ENCODE measurements at places on chromosomes 1 and 21.
A peak's percentile ranks its signal among the peaks of the same experiment; 100 is the strongest.

GRCh38 chr1:224629965-224630364 lies 13.8 kb downstream of the CNIH3 start:
- DNase-seq: no peak

- no peak for DNase-seq
These were observed 12.6 kb downstream of the CD2 start for GRCh38 chr1:116766616-116767469.

- peak; percentile 33 for DNase-seq
These were observed 21.3 kb downstream of the ACOT11 start for GRCh38 chr1:54569339-54569738.

DNA sequence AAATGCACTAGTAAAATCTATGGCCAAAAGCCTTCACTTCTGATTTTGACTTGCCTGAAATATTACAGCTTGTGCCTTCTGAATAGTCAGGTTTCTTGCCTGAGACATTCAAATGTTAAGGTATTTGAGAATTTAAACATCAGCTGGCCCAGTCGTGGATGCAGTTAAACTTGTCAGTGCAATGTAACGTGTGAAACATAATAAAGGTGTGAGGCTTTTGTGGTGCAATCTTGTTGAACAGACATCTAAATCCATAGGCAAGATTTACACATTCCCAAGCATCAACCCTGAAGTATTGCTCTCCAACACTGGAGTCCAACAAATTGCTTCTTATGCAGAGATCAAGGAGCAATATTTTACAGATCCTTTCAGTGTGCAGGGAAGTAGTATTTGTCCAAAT lies 4.4 kb downstream of the CCN1 start:
- DNase-seq: no peak

DNA sequence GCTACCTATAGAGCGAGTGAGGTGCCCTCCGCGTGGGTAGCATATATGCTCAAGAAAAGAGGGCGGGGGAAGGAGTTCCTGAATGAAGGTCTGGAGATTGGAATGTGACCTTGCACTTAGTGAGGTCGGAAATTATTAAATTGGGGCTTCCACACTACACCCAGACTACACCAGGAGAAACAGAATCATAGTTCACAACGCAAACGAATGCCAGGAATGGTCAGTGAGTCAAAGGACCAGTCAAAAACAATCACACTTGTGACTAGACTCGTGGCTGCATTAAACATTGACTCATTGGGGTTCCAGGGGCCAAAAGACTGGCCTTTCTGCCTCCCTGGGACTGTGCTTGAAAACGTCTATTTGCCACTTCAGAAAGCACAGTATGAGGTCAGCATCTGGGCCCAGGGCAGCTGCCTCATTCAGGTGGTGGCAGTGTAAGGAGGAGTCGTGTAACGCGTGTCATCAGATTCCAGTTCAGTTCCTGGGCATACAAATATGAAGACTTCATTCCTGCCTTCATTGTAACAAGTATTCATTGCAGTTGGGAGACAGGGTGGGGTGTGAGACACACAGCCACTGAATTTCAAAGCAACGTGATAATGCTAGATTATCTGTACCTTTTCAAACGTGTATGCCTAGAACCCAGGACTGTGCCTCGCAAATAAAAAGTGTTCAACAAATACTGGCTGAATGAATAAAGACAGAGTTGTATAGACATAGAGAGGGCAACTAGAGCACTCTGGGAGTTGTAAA lies at the start of gene YOD1:
TSS of gene YOD1 (minus strand) at position 18 of the 753 bp plus-strand sequence. CDS start 178 bp downstream, outside the sequence.
- peak; percentile 82 for DNase-seq

- no peak for DNase-seq
These were observed 22.8 kb downstream of the LHX4 start for GRCh38 chr1:180252638-180253536.

DNA sequence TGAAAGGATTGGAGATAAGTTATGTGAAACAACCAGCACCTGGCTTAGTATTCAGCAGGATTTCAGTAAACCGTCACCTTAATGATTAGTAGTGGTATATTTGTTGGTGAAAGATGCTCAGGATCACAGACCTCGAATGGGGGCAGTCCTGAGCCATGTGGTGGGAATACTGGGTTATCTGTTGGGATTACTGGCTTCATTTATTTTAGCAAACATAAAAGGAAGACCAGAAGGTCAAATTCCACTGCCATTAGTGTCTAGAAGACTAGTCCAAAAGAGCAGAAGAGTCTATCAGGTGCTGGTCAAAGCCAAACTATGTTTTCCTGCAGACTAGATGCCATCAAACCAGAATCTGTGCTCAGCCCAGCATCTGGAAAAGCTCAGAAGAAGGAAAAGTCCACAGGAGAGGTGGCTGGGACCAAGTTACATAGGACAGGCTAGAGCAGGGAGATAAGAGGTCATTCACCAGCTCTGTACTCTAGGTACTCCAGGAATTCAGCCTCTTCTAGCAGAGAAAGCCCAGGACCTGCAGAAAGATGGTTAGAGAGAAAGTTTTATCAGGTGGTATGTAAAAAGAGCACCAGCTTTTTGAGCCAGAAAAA lies 343.4 kb downstream of the PLPP3 start:
- DNase-seq: no peak

DNA sequence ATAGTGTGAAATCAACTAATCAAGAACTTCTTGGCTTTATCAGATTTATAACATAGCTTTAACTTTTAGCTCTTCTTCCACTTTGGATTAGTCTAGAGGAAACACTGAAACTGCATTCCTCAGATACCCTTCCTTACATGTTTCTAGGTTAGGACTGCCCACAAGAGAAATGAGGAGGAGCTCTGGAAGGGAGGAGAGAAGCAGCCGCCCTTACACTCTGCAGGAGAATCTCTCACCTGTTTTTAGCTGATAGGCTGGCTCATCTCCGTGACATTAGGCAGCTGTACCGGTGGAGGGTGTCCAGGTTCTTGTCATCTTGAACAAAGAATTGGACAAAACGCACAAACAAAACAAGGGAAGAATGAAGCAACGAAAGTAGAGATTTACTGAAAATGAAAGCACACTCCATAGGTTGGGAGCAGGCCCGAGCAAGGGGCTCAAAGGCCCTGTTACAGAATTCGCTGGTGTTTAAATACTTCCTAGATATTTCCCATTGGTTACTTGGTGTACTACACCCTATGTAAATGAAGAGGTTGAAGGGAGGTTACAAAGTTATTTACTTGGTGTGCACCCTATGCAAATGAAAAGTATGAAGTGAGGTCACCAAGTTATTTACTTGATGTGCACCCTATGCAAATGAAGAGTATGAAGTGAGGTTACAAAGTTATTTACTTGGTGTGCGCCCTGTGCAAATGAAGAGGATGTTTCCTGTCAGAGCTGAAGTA lies 524.9 kb upstream of the CHRM3 start:
- DNase-seq: no peak

GRCh38 chr1:244647819-244648218 lies 5.1 kb upstream of the DESI2 start:
- no peak for DNase-seq

DNA sequence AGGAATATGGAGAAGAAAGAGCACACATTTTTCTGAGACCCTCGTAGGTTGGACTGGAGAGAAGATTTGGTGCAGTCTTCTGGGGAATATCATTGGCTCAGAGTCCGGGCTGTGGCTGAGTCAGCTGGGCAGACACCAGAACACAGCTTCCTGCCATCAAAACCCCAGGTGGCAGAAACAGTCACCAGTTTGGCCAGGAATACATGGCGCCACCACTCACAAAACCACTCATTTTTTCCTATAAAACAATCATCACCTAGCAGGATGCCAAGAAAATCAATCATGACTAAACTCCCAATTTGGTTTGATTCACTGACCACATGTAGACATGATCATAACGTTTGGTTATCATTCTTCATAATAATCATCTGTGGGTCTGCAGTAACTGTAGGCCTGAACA lies 178.1 kb upstream of the PBX1 start:
- peak; percentile 82 for DNase-seq

DNA sequence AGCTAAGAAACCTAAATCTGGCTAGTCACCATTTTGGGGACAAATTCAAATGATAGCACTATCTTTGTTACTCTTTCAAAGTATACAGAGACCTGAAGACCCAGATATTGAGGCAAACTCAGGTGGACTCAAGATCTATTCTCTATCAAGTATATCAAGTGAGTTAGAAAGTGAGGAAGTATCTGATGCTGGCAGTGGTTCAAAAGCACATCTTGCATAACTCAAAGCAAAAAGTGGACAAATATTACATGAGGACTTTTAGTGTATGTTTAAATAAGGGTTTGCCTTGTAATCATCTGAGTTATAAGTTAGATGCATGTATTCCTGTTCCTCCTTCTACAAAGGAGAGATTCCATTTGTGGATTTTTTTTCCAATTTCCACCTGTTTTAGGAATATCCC lies 338.4 kb downstream of the DISC1 start:
- DNase-seq: no peak

- no peak for DNase-seq
These were observed 18.4 kb upstream of the TNFRSF1B start for GRCh38 chr1:12148160-12148957.

- DNase-seq: peak; percentile 77
These were observed 18.3 kb upstream of the KCNE1 start for GRCh38 chr21:34530261-34530660.

GRCh38 chr1:235892734-235893413 lies 26.2 kb upstream of the LYST start:
- no peak for DNase-seq

DNA sequence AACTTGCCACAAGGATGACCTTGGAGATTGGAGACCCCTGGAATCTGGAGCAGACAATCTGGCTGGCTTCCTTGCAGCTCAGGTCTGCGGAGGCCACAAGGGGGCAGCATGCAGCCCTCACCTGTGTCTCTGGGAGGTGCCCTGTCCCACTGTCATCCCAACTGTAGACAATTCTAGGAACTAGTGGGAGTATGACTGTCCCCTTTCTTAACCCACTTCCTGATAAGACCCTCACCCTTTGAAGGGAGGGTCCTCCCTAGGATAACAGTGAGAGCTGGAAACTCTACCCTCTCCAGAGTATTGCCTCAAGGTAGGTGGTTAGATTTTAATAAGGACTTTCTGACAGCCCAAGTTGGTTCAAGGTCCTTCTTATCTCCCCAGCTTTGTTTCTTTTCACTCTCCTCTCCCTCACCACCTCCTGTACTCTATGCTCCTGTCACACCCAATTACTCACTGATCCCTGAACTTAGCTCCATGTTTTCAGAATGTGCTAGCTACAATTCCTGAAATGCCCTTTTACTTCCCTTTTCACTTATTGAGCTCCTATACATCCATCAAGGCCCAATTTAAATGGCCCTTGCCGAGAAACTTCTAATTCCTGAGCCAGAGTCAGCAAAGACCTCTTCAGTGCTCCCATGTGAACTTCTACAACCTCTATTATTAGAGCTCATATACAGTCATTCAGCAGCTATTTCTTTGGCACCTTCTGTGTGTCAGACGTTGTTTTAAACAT lies 9.2 kb upstream of the KCNQ4 start:
- DNase-seq: no peak

GRCh38 chr1:13797397-13797796 lies 97.4 kb downstream of the PRDM2 start:
- no peak for DNase-seq

DNA sequence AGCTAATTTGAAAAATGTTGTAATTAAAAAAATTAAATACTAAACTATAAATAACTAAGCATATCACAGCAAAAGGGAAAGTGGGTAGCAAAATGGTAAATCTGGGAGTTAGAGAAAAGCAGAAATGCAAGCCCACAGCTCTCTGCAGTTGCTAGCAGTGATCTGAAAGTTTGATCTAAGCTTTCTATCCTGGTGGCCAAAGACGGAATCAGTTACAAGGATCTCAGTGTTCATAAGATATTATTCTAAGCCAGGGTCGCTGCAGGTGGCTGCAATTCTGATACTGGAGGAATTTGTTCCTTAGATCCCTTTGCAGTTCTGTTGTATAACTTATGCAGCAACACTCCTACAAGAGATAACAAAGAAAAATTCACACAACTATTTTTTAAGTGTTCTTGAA lies 363.7 kb downstream of the SETD4 start:
- no peak for DNase-seq

DNA sequence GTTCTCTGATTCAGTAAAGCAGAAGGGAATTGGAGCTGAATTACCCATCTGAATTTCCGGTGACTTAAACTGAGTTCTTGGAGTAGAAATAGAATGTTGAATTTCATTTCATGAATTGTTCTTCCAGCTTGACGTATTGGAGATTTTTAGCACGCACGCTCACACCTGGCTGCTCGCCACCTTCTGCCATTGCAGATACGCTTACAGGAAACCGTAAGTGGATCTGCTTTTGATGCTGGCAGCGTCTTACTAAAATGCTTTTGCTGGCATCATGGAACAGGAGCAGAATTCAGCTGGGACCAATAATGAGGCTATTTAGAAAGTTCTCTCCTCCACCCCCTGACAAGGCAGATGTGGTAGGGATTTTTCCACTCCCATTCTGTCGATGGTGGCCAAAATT lies 17.7 kb upstream of the ELAVL4 start:
- no peak for DNase-seq

GRCh38 chr1:3716351-3716750 lies 35.9 kb upstream of the CCDC27 start:
- DNase-seq: no peak

- peak; percentile 64 for DNase-seq
These were observed 88.3 kb upstream of the NGF start for GRCh38 chr1:115426231-115426771.

- DNase-seq: no peak
These were observed 19.4 kb downstream of the MECR start for GRCh38 chr1:29211086-29212030.

DNA sequence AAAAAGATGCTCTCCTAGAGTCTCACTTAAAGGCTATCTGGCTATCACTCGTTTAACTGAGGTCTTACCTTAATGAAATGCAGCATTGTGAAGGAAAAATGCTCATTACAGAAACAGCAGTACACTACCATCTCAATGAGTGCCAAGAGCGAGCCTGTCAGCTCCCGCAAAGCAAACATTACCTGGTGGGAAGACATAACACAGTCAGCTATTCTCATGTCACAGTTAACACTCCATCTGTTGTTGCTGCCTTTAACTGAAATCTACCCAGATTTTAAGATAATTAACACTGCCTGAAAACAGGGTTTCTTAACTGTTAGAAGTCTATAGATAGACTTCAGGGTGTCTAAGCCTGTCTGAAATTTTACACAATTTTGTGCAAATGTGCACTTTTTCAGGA lies 39.1 kb downstream of the PCSK9 start:
- DNase-seq: no peak

DNA sequence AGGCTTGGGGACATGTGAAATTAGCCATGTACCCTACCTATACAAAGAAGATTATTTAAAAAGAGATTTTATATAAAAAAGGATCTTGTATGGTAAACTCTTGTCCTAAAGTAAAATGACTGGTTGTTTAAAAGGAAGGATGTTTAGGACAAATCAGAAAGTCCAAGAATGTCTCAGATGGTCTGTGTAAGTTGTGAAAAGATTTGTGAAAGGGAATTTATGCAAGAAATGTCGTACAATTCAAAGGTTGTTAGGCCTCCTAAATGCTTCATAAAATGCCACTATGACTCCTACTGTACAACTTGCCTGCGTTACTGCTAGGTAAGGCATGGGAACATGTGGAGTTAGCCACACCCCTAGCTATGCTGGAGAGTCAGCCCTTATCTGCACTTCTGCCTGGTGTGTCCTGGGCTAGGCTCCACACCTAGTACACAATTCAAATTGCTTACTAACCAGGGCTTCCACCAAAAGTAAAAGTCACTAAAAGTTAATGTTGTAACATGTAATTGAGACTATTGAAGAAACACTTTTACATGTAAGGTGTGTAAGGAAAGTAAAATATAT lies 19.7 kb downstream of the PRDX6 start:
- no peak for DNase-seq
